ENCODE measurements at places on chromosomes 16 and 17.

DNA sequence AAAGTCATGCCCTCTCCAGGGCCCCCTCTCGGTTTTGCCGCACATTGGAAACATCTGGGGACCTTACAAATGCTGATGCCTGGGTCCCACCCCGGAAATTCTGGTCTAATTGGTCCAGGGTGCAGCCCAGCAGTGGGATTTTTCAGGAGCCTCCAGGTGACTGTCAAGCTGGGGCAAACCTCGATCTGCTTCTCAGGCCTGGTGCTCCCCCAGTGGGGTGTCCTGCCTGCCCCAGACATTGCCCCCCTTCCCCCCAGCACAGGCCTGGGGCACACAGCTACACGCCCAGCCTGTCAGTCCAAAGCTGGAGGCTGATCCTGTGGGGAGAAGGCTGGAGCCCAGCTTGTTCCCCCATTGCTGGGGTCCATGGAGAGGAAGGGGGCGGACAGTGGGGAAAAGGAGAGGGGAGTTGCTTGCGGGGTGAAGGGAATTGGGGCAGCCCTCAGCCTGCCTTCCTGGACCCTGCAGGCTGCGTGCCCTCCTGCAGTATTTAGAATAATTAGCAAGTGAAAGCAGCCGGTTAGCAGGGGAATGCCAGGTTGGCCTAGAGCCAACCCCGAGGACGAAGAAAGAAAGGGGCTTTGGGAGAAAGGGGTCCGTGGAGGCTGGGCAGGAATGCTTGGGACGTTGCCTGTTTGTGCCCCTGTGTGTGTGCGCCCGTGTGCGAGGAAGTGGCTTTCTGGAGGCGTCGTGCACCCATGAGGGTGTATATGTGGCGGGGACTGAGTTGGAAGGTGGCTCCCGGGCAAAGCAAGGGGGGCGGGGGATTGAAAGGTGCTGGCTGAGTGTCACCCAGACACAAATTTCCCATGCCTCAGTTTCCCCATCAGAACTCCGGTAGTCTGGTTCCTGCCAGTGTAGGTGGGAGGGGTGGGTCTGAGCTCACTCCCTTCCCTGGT, 5.9 kb downstream of the FOXJ1 start:
- DNase-seq = no peak

DNA sequence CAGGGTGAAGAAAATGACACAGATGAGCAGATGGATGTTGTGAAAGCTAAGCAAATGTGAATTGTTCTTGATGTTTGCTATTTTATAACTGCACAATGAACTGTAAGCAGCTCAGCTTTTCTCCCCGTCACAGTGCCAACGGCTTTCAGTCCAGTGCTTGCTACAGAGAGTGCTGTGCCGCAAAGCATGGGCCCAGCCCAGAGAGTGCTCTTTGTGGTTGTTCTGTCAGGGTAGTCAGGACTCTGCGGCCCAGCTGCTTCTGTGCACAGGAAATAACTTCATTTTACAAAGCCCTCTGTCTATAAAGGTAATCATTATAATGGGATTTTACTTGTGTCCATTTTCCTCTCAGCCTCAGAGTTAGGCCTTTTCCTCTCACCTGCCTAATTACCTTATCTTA, 39.1 kb downstream of the CDRT15 start:
- DNase-seq = no peak

GRCh38 chr16:78650339-78651074, 551.1 kb downstream of the WWOX start:
- DNase-seq = no peak

DNA sequence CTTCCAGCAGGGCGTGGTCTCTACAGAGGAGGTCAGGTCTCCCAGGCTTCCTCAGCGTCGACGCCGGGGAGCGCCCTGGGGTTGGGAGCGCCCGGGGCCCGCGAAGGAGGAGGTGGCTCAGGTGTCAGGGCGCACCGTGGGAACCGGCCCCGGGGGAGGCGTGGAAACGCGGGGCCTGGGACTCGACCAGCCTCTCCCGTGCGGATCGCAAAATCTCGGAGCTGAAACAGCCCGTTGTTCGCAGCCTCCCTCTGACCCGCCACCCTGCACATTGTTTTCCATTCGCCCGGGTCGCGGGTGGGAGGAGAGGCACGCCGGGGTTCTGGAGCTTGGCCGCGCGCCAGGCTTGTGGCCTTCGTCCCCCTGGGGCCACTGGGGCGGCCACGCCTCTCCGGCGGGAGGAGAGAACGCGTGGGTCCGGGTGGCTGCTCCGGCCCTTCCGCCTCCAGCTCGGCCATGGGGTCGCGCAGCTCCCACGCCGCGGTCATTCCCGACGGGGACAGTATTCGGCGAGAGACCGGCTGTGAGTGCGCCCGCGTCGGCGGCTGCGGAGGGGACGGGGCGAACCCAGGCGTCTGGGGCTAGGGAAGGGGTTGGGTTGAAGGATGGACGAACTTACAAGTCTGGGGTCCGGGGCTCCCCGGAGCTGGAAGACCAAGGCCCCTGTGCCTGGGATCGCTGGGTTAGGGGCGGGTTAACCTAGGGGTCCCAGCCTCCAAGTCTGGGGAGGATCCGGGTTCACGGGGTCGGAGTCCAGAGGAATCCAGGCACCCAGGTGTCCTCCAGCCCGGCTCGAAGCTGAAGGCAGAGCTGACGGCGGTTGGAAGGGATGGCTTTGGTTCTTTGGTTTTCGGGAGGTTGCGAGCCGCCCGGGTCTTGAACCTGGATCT, at the start of gene CHP2:
TSS of gene CHP2 (plus strand) at position 433 of the 890 bp plus-strand sequence. CDS start at position 457, 24 bp downstream.
- DNase-seq = no peak

GRCh38 chr16:57191056-57191571, 5.0 kb downstream of the RSPRY1 start:
- DNase-seq = peak; percentile 32

- peak; percentile 88 for DNase-seq
Measured at GRCh38 chr16:19696328-19696727, 21.7 kb downstream of the KNOP1 start.

GRCh38 chr17:78865682-78866390, 25.2 kb upstream of the USP36 start:
- DNase-seq = peak; percentile 74

- no peak for DNase-seq
Measured at GRCh38 chr16:64419832-64420231, 702.0 kb downstream of the CDH11 start.

GRCh38 chr16:55016515-55016914, 85.8 kb downstream of the IRX5 start:
- no peak for DNase-seq

GRCh38 chr17:74430706-74431567, 951 bp upstream of the GPRC5C start:
- DNase-seq = peak; percentile 43

GRCh38 chr17:12391468-12391867, 274.2 kb upstream of the MYOCD start:
- DNase-seq = no peak

- DNase-seq = no peak
Measured at GRCh38 chr16:82625066-82625968, 1.5 kb upstream of the CDH13 start.

DNA sequence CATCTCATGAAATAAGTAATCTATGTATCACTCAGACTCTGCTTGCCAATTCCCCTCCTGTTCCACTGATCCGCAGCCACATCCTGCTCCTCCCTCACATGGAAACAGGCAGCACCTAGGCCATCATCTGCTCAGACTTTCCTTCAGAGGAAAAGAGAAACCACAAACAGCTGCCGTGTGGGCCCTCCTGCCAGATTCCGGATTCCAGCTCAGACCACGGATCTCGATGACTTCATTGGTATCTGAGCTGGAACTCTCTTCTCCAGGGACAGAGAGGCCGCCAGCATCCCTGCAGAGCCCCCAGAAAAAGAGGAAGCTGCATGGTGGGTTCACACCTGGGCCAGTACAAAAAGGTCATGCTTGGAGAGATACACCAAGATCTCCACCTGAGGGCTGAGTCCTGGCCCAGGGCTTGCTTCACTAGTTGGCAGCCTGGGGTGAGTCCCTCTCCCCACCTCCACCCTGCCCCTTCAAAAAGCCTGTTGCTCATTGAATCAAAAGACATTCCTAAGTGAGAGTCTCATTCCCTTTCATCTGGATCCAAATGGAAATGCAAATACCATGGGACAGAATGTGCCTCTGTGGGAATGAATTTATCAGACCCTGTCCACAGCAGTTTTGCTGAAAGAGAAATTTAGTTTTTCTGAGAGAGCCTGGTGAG, 47.2 kb downstream of the HOXB1 start:
- DNase-seq = peak; percentile 82

- no peak for DNase-seq
Measured at GRCh38 chr17:10265100-10265810, 66.8 kb upstream of the GAS7 start.

DNA sequence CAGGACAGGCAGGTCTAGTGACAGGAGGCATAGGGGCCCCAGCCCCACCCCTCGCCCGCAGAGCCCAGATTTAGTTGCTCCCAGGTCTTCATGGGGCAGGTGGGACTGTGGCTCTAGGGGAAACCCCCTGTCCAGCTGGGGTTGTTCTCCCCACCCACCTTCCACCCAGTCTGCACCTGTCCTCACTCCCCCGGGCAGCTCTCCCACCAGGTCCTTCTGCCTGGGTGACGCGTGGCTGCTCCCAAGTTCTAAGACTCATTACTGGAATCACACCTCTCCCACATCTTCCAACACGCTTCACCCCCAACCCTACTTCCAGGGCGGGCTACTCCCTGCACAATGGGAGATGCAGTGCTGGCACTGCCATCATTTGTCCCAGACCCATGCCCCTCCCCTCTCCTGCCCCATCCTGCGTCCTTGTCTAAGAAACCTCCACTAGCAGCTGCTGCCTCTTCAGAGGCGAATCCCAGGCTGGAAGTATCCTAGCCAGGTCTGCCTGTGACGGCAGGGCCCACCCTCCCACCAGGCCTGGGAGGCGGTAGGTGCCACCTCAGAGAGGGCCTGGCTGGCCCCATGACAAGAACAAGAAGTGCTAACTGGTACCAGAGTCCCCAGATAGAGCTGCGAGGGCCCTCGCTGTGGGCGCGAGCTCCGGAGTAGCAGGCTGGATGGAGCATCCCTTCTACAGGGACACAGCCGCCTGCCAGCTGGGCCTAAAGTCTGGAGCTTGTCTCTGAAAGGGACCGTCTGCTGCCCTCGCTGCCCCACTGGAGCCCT, 22.8 kb downstream of the GRIN2C start:
- DNase-seq = no peak

DNA sequence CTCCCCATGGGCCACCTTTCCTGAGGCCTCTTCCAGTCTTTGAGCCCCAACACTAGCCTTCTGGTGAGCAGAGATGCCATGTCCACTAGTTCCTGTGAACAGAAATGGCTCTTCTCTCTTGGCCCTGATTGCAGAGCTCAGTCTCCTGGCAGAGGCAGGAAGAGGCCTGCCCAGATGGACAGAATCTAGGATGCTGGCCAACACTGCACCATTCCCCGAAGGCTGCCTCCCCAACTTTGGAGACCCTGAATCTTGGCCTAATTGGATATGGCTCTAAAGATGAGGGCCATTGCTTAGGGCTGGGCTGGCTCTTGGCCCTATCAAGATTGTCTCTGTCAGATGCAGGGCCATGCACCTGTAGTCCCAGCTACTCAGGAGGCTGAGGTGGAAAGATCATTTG, 18.0 kb upstream of the DYNLL2 start:
- no peak for DNase-seq

- no peak for DNase-seq
Measured at GRCh38 chr16:87487361-87487924, 5.4 kb downstream of the ZCCHC14 start.

- DNase-seq = no peak
Measured at GRCh38 chr17:45279898-45280297, 18.0 kb upstream of the SPATA32 start.

GRCh38 chr16:49928176-49929041, 72.5 kb upstream of the ZNF423 start:
- no peak for DNase-seq

GRCh38 chr17:74466111-74466827, at the start of gene CD300A:
Gene CD300A, plus strand, starts transcription at chr17:74466634. Its CDS starts 70 bp downstream, at chr17:74466704.
- DNase-seq = no peak

DNA sequence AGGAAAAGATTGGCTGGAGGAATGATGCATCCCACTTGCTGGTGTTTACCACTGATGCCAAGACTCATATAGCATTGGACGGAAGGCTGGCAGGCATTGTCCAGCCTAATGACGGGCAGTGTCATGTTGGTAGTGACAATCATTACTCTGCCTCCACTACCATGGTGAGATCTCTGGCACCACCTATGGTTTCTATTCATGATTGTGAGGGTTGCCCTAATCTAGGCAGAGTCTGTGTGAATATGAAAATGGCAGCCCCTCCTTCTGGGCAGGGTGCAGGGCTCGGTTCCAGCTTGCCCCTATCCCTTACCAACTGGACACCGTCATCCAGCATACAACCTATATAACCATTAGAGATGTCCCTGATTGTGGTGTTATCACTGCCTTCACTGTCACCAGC, 33.4 kb downstream of the ITGB3 start:
- DNase-seq = no peak

- DNase-seq = no peak
Measured at GRCh38 chr17:16434662-16435061, 19.3 kb downstream of the TRPV2 start.

DNA sequence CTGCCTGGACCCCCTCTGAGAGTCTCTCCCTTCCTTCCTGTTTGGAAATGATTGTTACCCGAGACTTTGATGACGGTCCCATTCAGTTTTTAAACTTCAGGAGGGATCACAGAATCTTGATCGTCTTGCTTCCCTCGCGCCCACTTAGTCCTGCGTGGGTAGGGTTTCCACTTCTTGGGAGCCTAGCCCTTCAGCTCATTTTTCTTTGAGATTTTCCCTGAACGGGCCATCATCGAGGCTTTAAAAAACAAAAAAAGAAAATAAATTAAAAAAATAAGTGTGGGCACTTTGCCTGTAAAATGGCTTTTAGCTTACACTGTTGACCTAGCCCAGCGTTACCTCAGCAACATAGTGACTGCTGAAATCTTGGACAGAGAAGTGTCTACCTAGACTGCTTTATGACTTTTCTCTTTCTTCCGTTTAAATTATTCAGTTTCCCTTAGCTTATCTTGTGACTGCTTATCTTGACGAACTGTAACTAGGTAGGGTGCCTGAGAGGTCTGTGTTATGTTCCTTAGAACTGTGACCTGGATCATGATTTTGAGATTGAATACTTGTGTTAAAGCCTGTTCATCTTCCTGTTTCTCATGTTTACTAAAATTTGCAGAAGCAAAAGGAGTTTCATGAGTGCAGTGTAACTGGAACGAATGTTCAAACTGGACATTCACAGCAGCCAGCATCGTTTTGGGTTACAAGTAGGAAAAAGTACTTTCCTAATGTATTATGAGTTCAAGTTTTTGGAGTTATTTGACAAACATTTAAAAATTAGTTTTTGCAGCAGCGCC, 874 bp downstream of the WWP2 start:
- peak; percentile 25 for DNase-seq

DNA sequence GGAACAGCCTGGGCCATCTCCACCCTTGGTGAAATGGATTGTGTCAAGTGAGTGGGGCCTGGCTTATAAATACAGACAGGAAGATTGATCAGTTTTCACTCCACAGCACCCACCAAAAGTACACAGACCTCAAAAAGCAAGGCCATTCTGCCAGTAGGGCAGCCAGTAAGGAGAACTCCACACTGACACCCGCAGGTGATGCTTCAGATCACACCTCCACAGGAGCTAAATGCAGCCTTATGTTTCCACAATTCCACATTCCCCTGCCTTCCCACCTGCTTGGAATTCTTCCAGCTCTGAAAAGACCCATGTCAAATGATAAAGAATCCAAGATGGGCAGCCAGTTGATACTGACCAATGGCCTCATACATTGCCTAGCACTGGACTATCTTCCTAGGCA, 191.1 kb downstream of the ZFHX3 start:
- DNase-seq = no peak

- no peak for DNase-seq
Measured at GRCh38 chr17:2067608-2068024, 12.7 kb downstream of the HIC1 start.

GRCh38 chr17:68763562-68763961, 162.4 kb upstream of the FAM20A start:
- no peak for DNase-seq

- peak; percentile 67 for DNase-seq
Measured at GRCh38 chr16:2842340-2843000, 12.4 kb downstream of the ZG16B start.

GRCh38 chr17:1588821-1589585, 26.4 kb upstream of the PITPNA start:
- DNase-seq = no peak
